Activated T-helper 1 cell treated with anti-CD3 and anti-CD28 coated beads, Interleukin-12 subunit alpha, Interleukin-12 subunit beta, Interleukin-2, Interleukin-4 antibody, amounts not matched to agents 30 ng/mL and 10 ng/mL and 1 ng/mL, durations not matched to agents 14 hours and 24 hours and 36 hours (primary cell): ENCODE measurements at places on chromosomes 7 and 10. TPM values are rescaled to one million over a fixed set of nuclear protein-coding genes. Genes with fewer than 3 reads are reported as not detected.

Gene STAMBPL1
- total RNA-seq = 36.1 and 37.5 TPM in 2 replicates

GRCh38 chr7:45921699-45922519 is 837 bp upstream of the IGFBP3 start:
- H3K36me3 ChIP-seq = no peaks in the 10 kb centered on the region
- H3K4me1 ChIP-seq = peaks cover 20% of the 10 kb centered on the region
- DNase-seq = no peak
- H3K27ac ChIP-seq = no peak overlapping the region
- peak overlapping the region; percentile 31 for H3K4me3 ChIP-seq
- H3K27me3 ChIP-seq = peaks cover 57% of the 10 kb centered on the region

DNA sequence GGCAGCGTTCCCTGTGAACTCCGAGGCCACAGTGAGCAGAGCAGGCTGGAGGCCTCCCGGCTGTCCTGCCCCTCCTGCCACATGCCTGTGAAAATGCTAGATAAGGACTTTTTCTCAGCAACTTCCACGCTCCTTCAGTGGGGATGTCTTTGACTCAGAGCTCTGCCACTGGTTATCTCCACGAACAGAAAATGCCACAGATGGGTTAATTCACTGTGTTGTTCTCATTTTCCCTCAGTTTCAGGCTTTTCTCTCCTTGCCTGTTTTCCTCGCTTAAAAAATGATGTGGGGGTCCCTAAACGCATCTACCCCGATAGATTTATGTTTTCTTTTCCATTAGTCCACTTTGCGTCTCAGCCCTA is 51.3 kb downstream of the IKZF1 start:
- no peaks in the 10 kb centered on the region for H3K27me3 ChIP-seq
- no peak for DNase-seq
- peak overlapping the region; percentile 97 for H3K27ac ChIP-seq
- H3K4me3 ChIP-seq = peak overlapping the region; percentile 8
- H3K4me1 ChIP-seq = peaks cover 95% of the 10 kb centered on the region
- peaks cover 72% of the 10 kb centered on the region for H3K36me3 ChIP-seq

GRCh38 chr10:64148607-64149006 is 627.4 kb downstream of the REEP3 start:
- no peaks in the 10 kb centered on the region for H3K36me3 ChIP-seq
- H3K27me3 ChIP-seq = no peaks in the 10 kb centered on the region
- no peaks in the 10 kb centered on the region for H3K4me1 ChIP-seq
- H3K4me3 ChIP-seq = no peak overlapping the region
- DNase-seq = no peak

DNA sequence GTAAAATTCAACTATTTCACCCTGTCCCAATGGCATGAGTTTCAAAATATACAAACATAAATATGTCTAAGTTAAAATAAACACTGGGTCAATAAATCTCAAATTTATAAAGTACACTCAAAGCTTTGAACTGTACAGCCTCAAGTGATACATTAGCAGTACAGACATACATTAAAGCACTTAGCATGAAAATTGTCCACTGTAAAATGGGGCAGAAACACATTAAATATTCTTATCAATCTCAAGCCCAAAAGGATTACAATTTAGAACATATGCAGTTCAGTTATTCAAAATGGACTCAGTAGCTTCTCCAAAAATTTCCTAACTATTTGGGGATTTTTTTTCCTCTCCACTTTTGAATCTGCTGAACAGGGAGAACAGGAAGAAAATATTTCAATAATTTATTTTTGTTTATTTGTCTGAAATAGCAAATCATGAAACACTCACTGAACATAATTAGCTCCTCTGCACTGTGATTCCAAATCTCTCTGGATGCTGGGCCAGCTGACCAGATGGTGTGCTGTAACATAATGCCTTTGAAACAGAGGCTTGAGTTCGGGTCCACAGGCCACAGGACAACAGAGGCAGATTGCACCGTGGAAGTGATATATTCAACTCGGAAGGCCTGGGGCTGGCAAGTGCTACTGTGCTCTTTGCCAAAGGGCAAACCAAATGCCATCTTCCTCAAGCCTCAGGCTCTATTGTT is 248.9 kb upstream of the LRRN3 start:
- no peak overlapping the region for H3K27ac ChIP-seq
- H3K4me1 ChIP-seq = no peaks in the 10 kb centered on the region
- H3K4me3 ChIP-seq = no peak overlapping the region
- DNase-seq = no peak

GRCh38 chr7:98945852-98946251 is 67.5 kb downstream of the TRRAP start:
- no peaks in the 10 kb centered on the region for H3K4me1 ChIP-seq
- H3K27ac ChIP-seq = no peak overlapping the region
- H3K27me3 ChIP-seq = no peaks in the 10 kb centered on the region
- DNase-seq = no peak
- H3K4me3 ChIP-seq = no peak overlapping the region

DNA sequence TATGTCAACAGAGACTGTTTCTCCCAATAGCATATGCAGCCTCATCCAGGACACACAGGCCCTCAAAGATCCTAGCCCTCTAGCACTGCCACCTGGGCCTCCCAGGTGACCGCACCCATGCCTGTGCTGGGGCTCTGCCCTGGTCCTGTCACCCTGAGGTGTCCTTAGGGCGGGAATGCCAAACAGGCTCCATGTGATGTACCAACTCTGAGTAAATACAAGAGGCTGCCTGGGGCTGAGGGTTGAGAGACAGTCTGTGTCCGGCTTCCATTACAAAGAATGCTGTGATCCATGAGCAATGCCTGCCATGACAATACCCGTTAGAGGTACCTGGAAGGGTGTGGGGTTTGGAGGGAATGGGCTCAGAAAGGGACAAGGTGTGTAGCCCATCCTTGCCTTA is 83.0 kb upstream of the KAT6B start:
- no peaks in the 10 kb centered on the region for H3K36me3 ChIP-seq
- no peak overlapping the region for H3K4me3 ChIP-seq
- no peak for DNase-seq
- no peak overlapping the region for H3K27ac ChIP-seq

DNA sequence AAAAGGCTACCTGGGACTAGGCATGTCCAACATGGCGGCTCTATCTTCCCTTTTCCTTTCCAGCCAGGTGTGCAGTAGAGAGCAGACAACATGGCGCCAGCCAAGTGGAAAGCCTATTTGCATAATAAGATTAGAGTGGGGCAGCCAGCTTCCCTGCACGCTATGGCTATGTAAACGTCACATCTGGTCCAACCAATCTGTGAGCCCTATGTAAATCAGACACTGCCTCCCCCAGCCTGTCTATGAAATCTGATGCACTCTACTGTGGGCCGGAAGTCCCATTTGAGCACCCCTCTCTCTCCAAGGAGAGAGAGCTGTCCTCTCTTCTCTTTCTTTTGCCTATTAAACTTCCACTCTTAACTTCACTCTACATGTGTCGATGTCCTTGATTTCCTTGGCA is 984.9 kb upstream of the AUTS2 start:
- H3K27me3 ChIP-seq = no peaks in the 10 kb centered on the region
- H3K4me3 ChIP-seq = no peak overlapping the region
- H3K4me1 ChIP-seq = no peaks in the 10 kb centered on the region
- no peak overlapping the region for H3K27ac ChIP-seq
